Stimulated activated CD8-positive, alpha-beta memory T cell treated with anti-CD3 and anti-CD28 coated beads, Interleukin-7, amount 100 ng/mL, for 1 hour (primary cell): ENCODE measurements at places on chromosomes 2 and 18.
A peak's percentile ranks its signal among the peaks of the same experiment; 100 is the strongest.

DNA sequence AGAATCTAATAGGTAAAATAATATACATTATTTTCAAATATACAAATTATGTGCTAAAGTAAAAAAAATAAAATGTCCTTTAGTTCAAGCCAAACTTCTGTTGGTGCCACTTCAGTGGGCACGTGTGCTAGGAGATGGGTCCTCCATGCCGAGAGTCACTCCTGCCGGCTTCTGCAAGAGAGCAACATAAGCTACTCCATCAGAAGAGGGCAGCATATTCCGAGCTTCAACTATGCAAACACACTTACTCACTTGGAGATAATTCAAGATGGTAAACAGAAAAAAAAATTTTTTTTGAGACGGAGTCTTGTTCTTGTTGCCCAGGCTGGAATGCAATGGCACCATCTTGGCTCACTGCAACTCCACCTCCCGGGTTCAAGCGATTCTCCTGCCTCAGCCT is 24.4 kb downstream of the CNOT11 start:
- no peak for DNase-seq

GRCh38 chr2:200454927-200455801 is 54.7 kb downstream of the KCTD18 start:
- DNase-seq = no peak

GRCh38 chr18:3180325-3180724 is 39.4 kb downstream of the MYOM1 start:
- DNase-seq = no peak

DNA sequence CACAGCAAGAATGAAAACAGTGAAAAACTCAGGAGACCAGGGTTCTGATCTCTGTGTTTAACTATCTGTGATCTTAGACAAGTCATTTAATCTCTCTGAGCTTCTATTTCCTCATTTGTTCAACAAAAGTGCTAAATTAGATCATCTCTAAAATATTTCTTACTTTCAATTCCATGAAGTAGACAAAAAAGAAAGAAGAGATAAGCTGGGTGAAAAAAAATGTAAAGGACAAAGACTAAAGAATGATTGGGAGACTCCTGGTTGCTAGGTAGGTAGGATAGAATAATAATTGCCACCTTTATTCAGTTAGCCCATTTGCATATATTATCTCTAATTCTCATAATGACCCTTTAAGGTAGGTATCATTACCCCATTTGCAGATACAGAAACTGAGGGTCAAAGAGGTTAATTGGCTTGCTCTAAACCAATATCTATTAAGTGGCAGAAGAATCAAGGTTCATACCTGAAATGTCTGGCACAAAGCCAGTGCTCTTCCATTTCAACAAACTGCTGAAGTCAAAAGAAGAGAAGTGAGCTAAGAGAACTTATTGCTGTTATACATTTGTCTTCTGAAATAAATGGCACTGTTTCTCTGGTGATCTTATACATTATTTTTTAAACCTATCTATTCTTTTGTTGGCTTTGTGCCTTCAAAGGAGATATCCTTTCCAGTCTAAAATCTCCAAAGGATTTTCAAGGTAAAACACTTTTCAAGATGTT is 141.7 kb downstream of the OTX1 start:
- no peak for DNase-seq

- DNase-seq = no peak
These were observed 1110.6 kb downstream of the TSN start for GRCh38 chr2:122866095-122866494.

- no peak for DNase-seq
These were observed 497.8 kb downstream of the EIPR1 start for GRCh38 chr2:2879781-2880180.

- DNase-seq = no peak
These were observed 529.1 kb upstream of the CDH7 start for GRCh38 chr18:65221736-65222135.

- DNase-seq = no peak
These were observed 22.8 kb upstream of the E2F6 start for GRCh38 chr2:11488809-11489208.

DNA sequence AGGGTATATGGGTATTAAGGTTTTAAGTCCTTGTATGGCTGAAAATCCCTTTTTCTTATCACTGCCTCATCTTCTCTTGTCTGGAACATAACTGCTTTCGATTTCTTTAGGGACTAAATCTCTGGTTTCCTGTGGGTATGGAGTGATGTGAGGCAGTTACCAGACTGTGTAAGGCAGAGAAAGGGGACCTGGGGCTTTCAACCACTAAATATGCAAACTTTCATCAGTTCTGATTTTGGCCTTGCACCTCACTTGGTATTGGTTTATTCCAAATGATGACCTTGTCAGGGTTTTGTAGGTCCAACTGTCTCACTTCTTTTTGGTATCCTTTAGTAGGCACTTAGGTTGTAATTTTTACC is 9.3 kb downstream of the MAP4K4 start:
- DNase-seq = no peak

GRCh38 chr2:218781691-218782527 is at the start of gene CYP27A1:
Gene CYP27A1, plus strand, starts transcription at chr2:218782147. Its CDS starts 36 bp downstream, at chr2:218782183.
- no peak for DNase-seq

DNA sequence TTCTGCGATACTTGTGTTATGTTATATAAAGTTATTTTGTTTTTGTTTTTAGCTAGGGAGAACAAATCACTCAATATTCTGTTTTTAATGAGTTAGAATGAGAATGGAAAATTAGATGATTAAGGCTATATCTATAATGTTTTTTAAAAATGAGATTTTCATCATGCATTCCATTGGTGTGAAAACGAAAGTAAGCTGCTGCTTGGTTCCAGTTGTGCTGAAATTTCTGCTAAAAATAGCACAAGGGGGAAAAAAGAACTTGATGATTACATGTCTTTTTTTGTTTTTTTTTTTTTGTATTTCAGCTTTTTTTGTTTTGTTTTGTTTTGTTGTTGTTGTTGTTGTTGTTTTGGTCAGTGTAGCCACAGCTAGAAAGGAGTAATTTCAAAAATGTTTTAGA is 242.6 kb upstream of the KCNJ3 start:
- DNase-seq = no peak

- no peak for DNase-seq
These were observed 58.1 kb downstream of the PAX3 start for GRCh38 chr2:222240676-222241049.

DNA sequence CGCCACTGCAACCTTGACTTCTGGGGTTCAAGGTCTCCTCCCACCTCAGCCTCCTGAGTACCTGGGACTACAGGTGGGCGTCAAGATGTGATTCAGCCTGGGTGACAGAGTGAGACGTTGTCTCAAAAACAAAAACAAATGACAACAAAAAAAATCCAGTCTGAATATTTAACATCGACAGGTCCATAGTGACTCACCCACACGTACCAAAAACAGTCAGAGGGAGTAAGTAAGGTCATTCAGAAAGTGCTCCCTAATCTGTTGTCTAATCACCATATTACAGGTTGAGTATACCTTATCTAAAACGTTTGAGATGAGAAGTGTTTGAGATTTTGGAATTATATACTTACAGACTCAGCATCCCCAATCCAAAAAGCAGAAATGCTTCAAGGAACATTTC is 24.4 kb downstream of the SAP130 start:
- no peak for DNase-seq

- no peak for DNase-seq
These were observed 59.9 kb upstream of the MRPS9 start for GRCh38 chr2:104977958-104978357.

DNA sequence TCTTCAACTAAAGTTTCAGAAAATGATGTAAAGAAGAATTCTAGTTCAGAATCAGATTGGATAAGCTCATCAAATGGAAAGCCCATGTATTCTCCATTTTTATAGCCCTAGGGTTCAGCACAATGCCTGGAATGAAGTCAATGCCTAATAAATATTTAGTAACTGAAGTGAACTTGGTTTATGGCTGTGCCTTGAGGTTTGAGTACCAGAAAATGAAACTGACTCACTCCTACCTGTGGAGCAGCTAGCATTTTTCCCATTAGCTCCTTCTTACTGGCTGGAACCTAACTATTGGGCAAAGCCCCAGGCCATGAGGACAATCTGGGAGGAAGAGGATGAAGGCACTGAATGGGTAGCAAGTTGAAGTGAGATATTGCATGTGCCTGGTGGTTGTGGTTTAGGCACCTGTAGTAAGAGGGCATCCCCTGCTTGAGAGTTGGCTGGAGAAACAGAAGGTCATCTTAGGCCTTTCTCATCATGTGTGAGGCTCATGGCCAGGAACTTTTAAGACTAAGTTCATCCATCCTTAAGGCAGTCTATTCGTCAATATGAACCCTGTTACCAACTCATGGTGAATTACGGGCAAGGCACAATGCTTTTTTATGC is 85.0 kb upstream of the LYPD1 start:
- DNase-seq = no peak

DNA sequence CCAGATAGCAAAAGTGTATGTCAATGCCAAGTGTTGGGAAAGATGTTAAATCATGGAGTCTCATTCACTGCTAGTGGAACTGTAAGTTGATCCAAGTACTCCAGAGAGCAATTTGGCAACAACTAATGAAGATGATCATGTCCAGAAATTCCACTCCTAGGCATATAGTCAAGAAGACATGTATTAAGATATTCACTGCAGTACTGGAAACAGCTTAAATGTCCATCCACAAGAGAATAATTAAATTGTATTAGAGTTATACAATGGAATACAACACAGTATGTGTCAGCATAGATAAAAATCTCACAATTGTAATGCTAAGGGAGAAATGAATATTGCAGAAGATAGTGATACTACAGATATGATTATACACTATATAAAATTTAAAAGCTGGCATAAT is 15.2 kb upstream of the LBH start:
- DNase-seq = no peak

DNA sequence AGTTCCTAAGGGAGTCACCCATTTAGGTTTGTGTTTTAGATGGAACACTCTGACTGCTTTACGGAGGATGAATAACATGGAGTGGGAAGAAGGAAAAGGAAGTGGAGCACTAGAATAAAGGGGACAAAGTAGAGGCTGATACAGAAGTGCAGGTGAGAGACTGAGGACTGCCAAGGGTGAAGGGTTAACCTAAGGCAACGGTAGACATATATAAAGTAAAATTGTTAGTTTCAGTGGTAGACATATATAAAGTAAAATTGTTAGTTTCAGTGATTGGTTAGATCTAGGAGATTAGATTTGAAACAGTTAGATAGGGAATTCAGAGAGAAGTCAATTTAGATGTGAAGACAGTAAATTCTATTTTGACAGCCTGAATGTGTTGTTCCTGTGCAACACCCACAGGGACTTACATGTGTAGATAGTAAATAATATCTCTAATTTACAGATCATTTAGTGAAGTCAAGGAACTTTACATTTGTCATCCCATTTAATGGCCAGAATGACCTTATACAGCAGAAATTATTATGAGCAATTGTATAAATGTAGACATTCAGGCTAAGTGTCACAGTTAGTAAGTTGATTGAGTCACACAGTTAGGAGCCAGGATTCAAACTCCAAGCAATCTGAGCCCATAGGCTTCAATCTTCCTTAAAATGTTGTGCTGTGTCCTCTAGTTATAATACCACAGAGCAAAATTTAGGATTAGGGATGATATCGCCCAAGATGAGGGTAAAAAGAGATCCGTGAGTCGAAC is 270.8 kb upstream of the UBE2E3 start:
- DNase-seq = no peak

GRCh38 chr2:129923265-129924091 is 56.0 kb upstream of the RAB6C start:
- DNase-seq = no peak

DNA sequence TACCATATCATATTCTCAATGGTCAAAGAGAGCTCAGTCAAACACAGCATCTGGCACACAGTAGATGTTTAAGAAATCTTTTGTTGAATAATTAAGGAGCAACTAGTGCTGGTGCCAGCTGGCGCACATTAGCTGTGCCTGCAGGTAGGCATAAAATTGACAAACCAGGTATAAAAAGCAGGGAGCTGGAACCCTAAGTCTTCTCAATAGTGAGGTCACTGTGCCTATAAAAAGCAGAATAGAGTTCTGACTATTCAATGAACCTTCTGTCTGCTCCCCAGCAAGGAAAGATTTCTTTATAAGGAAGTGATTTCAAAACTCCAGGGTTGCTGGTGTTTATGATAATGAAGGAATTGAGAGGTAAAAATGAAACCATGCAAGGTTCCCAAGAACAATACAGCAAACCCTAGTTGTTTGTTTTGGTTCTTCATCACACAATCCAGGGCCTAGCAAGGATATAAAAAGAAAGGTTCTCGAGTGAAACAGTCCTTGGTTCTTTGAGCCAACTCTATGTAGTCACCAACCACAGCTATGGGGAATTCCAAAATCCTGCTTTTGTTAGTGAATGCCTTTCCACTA is 76.1 kb downstream of the THADA start:
- DNase-seq = no peak

DNA sequence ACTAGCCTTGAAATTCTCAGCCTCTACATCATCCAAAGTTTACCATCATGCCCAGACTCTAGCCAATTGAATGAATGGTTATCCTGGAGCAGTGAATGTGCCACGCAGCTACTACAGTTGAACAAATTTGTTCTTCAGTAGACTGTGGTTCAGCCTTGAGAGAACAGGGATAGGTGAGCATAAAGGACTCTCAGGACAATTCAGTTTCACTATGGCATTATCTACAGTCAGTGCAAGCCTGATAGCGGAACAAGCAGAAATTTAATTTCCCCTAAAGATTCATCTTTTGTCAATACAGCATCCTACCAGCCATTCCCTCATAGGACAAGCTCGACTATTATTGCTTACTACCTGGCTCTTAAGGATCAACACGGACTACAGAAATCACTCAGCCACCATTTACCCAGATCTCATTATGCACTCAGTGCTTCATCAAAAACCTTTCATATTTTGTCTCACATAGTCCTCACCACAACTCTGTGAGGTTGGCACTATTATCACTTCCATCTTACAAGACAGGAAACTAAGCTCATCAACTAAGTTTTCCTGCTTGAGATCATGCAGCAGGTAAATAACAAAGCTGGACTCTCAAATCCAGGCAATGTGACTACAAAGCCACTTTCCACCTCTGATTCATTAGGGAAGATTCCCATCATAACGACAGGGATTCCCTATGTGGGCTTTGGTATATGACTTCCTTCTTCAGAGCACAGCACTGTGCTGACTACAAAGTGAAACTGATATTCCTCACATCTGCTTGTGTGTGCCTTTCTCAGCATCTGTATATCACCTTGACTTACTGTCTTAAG is 181.5 kb upstream of the ACVR2A start:
- DNase-seq = no peak

- DNase-seq = peak; percentile 21
These were observed 246.3 kb downstream of the TNS1 start for GRCh38 chr2:217756375-217757107.

DNA sequence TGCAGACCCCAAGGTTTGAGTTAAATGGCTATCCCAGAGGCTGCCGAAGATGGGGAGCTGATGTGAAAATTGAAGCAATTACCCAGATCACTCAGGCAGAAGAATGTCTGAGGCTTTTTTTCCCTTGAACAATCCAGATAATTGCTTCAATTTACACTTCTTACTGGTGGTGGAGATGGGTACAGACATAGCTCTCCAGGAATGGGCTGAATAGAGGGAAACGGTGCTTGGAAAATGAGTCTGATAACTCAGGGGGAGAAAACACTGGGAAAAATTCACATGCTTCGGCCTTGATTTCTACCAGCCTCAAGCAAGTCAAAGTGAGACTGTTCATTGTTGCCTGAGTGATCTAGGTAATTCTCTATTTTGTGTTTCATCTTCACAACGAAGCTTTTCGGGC is 9.5 kb upstream of the KIF5C start:
- DNase-seq = no peak
